ENCODE measurements at places on chromosomes 12 and 14. TPM values are rescaled to one million over a fixed set of nuclear protein-coding genes. Genes with fewer than 3 reads are reported as not detected.

The SCN8A gene
- 0.74 TPM for total RNA-seq

The PLBD1 gene
- total RNA-seq: 16.1 TPM

The PLEKHG7 gene
- not detected for total RNA-seq

The NKX2-1 gene
- total RNA-seq: not detected

The PPFIA2 gene
- total RNA-seq: 0.69 TPM

The STYX gene
- total RNA-seq: 14.2 TPM

The CAPS2 gene
- 24.3 TPM for total RNA-seq

The DERA gene
- total RNA-seq: 33.0 TPM

The MMP19 gene
- 332 TPM for total RNA-seq

The HAL gene
- total RNA-seq: 1.8 TPM

The GLI1 gene
- 0.60 TPM for total RNA-seq

Measured in omental fat pad (tissue), 4 donors.